ENCODE measurements at places on chromosomes 3 and 15. TPM values are rescaled to one million over a fixed set of nuclear protein-coding genes. Genes with fewer than 3 reads are reported as not detected.

The ATP13A4 gene
- polyA plus RNA-seq, result 0.10 TPM

The CLEC3B gene
- polyA plus RNA-seq, result 22.3 TPM

The UBR1 gene
- polyA plus RNA-seq, result 18.2 TPM

The C3orf85 gene
- polyA plus RNA-seq, result not detected

The CALML4 gene
- polyA plus RNA-seq, result 0.47 TPM

The GABRG3 gene
- polyA plus RNA-seq, result not detected

The ADAMTSL3 gene
- polyA plus RNA-seq, result not detected

The AGBL1 gene
- polyA plus RNA-seq, result not detected

The FAM107A gene
- polyA plus RNA-seq, result 0.05 TPM

The SOX14 gene
- not detected for polyA plus RNA-seq

The SPESP1 gene
- 11.7 TPM for polyA plus RNA-seq

DNA sequence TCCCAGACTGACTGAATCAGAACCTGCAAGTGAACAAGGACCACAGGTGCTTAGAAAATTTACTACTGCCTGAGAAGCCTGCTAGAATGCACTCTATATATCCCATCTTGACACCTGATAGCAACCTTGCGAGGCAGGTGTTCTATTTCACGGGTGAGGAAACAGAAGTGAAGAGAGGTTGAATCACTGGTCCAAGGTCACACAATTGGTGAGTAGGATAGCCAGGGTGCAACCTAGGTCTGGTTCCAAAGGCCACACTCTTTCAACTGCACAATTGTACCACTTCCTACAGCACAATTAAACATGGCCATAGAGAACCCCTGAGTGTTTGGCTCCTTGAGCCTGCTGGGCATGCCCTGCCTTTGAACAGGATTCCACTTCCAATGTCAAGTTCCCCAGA is 87.0 kb downstream of the RAB11A start:
- no peak for DNase-seq

- no peak for DNase-seq
These were observed 127.1 kb downstream of the ASB7 start for GRCh38 chr15:100729461-100729860.

GRCh38 chr3:169122416-169122815 is 541.1 kb downstream of the MECOM start:
- DNase-seq, result no peak

DNA sequence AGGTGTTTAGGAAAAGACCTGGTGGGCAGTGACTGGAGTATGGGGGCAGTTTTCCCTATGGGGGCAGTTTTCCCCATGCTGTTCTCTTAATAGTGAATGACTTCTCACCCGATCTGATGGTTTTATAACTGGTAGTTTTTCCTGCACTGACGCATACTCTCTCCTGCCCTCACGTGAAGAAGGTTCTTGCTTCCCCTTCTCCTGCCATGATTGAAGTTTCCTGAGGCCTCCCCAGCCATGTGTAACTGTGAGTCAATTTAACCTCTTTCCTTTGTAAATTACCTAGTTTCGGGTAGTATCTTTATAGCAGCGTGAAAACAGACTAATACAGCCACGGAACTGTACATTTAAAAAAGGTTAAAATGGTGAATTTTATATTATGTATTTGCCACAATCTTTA is 25.0 kb upstream of the CHRNB4 start:
- no peak for DNase-seq

- no peak for DNase-seq
These were observed 14.8 kb downstream of the LTF start for GRCh38 chr3:46449755-46450552.

GRCh38 chr15:50880206-50880605 is 28.3 kb upstream of the AP4E1 start:
- no peak for DNase-seq

DNA sequence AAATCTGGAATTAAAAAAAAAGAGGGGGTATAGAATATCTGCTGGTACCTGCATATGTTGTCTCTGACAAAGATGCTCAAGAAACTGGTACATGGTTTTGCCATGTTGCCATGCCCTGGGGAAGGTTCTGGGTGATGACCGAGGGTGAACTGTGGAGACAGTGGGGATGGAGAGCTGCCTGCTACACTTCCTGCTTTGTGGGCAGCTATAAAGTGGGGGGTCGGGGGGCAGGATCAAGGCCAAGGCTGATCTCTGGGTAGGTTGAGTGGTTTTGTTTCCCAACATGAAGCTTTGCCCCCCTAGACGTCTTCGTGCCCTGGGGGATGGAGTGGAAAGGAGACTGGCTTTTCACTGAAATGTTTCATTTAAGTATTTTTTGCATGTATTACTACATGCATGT is 74.6 kb downstream of the IQSEC1 start:
- DNase-seq, result no peak

GRCh38 chr3:123046262-123047061 is 18.9 kb upstream of the SEMA5B start:
- no peak for DNase-seq

DNA sequence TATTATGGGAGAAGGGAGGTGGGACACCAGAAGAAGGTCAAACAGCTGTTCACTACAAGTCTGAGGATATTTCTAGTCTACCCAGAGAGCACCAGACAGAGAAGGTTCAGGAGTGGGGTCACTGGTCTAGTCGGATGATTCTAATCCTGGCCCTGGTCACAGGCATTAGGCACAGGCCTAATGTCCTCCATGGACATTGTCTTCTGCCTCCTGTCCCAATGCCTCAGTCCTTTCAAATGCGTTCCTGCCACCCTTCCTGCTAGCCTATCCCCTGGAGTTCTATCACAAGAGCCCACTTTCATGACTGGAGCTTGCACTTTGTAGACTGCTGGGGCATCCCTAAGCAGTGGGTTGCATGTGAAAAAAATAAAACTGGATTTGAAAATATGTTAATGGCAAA is 83.9 kb upstream of the PFN2 start:
- DNase-seq, result no peak

DNA sequence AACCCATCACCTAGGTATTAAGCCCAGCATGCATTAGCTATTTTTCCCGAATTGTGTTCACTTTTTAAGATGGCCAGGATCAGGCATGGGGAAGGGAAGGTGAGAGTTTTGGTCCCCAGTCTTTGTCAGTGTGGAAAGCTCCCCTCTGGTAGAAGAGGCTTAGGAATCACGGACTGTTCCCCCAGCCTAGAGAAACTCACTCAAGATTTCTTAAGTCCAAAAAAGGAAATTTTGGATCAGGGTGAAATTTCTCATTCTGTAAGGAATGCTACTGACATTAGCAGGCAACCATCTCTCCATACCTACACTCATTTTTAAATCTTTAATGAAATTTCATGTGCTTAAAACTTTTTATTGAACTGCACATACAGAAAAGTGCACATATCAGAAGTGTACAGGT is 70.3 kb upstream of the GALNT15 start:
- no peak for DNase-seq

- DNase-seq, result no peak
These were observed 23.6 kb downstream of the TLNRD1 start for GRCh38 chr15:81024265-81024872.

GRCh38 chr3:106333911-106334618 is 465.3 kb upstream of the CBLB start:
- DNase-seq, result no peak

DNA sequence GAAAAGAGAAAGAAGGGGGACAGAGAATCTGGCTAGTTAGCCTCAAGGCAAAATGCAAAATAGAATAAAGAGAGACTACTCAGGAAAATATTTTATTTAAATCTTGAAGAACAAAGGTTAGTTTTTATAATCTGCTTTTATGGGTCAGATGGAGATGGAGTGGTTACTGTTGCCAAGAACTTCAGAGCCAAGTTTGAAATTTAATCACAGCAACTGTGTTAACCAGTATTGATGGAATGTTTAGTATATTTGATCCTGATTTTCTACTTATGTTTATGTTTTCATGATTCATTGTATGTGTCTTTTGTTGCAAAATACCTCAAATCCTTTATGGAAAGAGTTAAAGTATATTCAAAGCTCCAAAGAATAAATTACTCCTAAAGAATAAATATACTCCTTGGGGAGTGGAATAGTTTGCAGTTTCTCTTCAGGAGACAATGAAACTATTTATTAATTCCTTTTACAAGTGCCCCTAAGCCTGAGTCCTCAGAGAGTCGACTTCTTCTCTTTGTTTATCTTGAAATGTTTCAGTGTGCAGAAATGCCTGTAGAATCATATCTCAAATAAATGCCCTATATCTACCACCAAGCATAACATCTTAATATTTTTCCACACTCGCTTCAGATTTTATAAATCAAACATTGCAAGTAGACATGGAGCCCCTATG is 60.9 kb upstream of the THSD4 start:
- DNase-seq, result no peak

DNA sequence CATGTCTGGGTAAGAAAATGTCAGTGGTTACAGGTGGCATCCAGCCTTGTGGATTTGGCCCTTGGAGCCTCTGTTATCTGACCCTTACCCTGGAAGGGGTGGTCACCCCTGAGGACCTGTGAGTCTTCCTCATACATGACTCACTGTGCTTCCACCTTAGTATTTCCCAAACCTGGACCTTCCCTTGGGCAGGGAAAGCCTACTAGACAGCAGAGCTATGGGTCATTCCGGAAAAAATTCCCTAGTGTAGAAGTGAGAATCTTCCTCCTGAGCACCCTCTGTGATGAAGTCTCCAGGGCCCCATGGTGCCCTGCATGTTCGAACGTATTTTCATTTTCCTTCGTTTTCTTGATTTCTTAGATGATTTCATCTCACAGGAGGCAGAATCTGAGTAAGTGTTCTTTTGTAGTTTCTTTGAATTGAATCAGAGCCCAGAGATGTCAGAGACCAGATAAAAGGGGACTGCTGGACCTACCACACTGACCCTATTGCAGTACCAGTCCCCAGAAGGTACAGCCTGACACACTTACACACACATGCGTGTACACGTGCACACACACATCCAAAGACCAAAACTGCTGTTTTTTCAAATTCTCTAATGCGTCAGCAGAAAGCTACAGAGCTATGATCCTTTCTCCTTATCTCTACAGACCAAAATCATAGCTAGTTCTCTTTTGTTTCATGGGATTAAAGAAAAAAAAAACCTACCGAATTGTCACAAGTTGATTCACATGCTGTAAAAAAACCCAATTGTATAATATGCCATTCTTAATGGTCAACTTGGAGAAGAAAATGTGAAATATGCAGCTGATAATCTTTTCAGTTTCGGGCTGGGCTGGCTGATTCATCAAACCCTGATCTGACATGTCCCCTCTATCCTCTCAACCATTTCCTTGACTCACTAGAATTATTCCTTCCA is 50.5 kb upstream of the ARHGEF3 start:
- no peak for DNase-seq

- DNase-seq, result no peak
These were observed 212.7 kb downstream of the PDZRN3 start for GRCh38 chr3:73411993-73412392.

DNA sequence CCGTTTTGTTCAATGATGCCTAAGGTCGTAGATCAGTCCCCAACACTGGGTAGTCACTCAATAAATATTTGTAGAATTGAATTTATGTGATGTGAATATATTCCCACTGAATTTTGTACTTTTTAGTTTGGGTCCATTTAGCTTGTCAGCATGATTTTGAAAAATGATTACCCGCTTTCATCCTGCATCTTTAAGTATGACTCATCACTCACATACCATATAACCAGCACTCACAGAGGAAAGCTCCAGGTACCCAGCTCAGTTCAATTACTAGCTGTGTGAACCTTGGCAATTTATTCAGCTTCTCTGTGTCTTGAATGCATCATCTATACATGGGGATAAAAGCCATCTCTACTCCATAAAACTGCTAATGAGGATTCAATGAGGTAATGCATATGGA is 2.2 kb upstream of the MLF1 start:
- DNase-seq, result no peak

- DNase-seq, result no peak
These were observed 17.7 kb upstream of the GSK3B start for GRCh38 chr3:120111898-120112297.

- DNase-seq, result no peak
These were observed 72.1 kb downstream of the CLSTN2 start for GRCh38 chr3:140007081-140007480.

DNA sequence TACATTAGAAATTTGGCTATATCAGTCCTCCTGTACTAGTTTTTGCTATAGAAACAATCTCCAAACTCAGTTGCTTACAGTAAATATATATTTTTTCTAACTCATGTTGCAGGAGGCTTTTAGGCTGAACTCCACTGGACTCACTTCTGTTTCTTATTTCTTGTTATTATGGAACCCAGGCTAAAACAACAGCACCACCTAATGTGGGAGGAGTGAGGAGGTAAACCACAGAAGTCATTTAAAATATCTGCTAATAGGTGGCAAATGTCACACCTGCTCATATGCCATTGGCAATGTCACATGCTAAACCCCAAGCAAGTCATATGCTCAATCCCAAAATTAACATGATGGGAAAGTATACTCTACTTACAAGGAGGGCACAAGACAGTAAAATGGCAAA is 462.2 kb downstream of the PLOD2 start:
- DNase-seq, result no peak

GRCh38 chr3:183158113-183158512 is 4.4 kb downstream of the LAMP3 start:
- no peak for DNase-seq

- DNase-seq, result no peak
These were observed 428.1 kb downstream of the ROBO2 start for GRCh38 chr3:77467702-77468625.

Measured in BJ (cell line).